Dermis microvascular lymphatic vessel endothelial cell (primary cell): ENCODE measurements at places on chromosomes 4 and X.

GRCh38 chr4:118356111-118356510 is 3.3 kb upstream of the PRSS12 start:
- DNase-seq, result no peak

GRCh38 chrX:100994352-100995281 is 25.1 kb downstream of the ARL13A start:
- peak; percentile 72 for DNase-seq

DNA sequence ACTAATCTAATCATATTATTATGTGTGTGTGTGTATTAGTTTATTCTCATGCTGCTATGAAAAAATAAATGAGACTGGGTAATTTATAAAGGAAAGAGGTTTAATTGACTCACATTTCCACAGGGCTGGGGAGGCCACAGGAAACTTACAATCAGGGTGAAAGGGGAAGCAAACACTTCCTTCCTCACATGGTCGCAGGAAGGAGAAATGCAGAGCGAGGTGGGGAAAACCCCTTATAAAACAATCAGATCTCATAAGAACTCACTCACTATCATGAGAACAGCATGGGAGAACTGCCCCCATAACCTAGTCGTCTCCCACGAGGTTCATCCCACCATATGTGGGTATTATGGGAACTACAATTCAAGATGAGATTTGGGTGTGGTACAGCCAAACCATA is 190.9 kb upstream of the TAPT1 start:
- DNase-seq, result peak; percentile 55

GRCh38 chr4:28555866-28556265 is 1695.2 kb downstream of the STIM2 start:
- DNase-seq, result no peak

DNA sequence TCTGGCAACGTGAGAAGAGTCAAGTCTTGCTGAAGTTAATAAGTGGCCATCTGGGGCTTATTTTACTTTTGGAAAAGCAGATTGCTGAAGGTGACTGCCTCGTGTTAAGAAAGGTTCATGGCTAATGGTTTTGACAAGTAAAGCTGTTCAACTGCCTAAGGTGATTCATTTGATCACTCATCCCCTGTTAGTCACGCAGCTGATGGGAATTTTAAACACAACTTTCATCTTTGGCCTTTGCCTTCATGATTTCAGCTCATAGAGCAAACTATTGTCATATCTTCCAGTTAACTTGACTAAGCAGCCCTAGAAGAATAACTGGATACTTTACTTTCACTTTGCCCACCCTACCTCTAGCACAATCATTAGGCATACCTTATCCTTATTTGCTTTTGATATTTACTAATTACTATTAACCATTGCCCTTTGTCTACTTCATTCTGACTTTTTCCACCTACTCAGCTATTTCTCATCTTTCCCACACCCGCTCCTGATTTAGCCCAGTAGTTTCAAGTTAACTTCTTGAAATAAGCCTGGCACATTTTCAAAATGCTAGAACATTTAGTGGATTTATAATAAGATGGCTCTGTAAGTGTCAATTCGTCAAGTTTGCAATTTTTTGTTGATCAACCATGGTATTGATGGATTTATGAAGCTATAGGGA is 170.6 kb upstream of the S100G start:
- DNase-seq, result peak; percentile 56

DNA sequence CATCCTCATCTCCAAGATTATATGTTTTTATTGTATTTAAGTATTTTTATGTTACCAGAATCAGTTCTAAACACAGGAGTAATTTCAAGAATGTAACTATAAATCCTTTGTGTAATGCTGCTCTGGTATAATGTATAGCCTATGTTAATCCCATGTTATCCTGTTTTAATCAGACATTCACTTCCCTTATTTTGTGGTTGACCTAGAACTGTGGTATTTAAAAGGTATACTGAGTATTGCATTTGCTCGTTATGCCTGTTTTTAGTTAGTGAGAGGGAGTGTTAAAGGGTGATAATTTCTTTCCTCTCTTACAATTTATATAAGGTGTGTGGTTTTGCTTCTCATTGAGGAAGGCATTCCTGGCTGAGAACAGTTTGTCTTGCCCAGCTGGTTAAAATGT is 26.2 kb downstream of the MTM1 start:
- no peak for DNase-seq

DNA sequence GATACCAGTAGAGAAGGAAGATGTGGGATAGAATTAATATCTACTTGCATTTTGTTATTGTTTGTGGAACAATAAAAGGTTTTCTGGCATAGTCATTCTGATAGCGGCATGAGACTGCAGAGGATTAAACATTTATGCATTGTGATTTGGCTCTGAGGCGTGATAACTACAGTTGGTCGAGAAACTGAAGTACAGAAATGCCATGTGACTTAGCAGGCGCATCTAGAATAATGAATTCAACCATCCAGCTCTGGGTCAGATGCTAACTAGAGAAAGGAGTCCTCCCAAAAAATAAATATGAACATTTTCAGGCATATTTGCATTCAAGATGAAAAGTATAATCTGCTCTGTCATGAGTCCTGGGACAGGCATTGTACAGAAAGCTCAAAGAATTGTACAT is 62.8 kb downstream of the CCSER1 start:
- no peak for DNase-seq
